H1 (cell line): ENCODE measurements at places on chromosomes 2 and 18. TPM values are rescaled to one million over a fixed set of nuclear protein-coding genes. Genes with fewer than 3 reads are reported as not detected.

The LINC00305 gene
- not detected in 2 replicates for total RNA-seq

The DLX2 gene
- 0.13 and 0.45 TPM in 2 replicates for total RNA-seq

The ABCG5 gene
- not detected in 2 replicates for total RNA-seq

The TEKT4 gene
- not detected in 2 replicates for total RNA-seq

The GPAT2 gene
- total RNA-seq = 0.63 and 1.0 TPM in 2 replicates

The CD207 gene
- total RNA-seq = not detected in 2 replicates

The ADRA2B gene
- total RNA-seq = 6.5 and 6.6 TPM in 2 replicates

The ADCYAP1 gene
- not detected in 2 replicates for total RNA-seq

The GCG gene
- not detected in 2 replicates for total RNA-seq

The ANKRD36 gene
- 10.7 and 12.3 TPM in 2 replicates for total RNA-seq

The SMC6 gene
- 48.5 and 49.5 TPM in 2 replicates for total RNA-seq

The CABYR gene
- total RNA-seq = 18.8 and 20.1 TPM in 2 replicates

The LIMS3 gene
- total RNA-seq = 2.0 and 2.7 TPM in 2 replicates

The ALPG gene
- total RNA-seq = 0.56 and 0.75 TPM in 2 replicates

The ANKRD29 gene
- total RNA-seq = 6.3 and 7.3 TPM in 2 replicates

The CAPN10 gene
- 39.8 and 40.7 TPM in 2 replicates for total RNA-seq

The MPV17 gene
- 45.2 and 46.1 TPM in 2 replicates for total RNA-seq

The POTEF gene
- 0.15 and 0.24 TPM in 2 replicates for total RNA-seq

The HSBP1L1 gene
- 0.69 and 1.0 TPM in 2 replicates for total RNA-seq

The MYO5B gene
- total RNA-seq = 6.4 and 6.9 TPM in 2 replicates

The SULT1C2 gene
- 1.9 and 2.2 TPM in 2 replicates for total RNA-seq

The PAIP2B gene
- total RNA-seq = 30.4 and 31.3 TPM in 2 replicates

The UGT1A10 gene
- not detected in 2 replicates for total RNA-seq

The GREB1L gene
- total RNA-seq = 0.31 and 0.34 TPM in 2 replicates

The COL4A4 gene
- total RNA-seq = 0.67 and 1.7 TPM in 2 replicates

The ACMSD gene
- total RNA-seq = not detected in 2 replicates

The PXDN gene
- 131 and 141 TPM in 2 replicates for total RNA-seq

The FARSB gene
- 36.1 and 37.9 TPM in 2 replicates for total RNA-seq

The NAT8 gene
- not detected in 2 replicates for total RNA-seq

The EIPR1 gene
- 26.2 and 26.3 TPM in 2 replicates for total RNA-seq

The DNAH7 gene
- total RNA-seq = 0.07 and 0.21 TPM in 2 replicates

The MAL gene
- total RNA-seq = not detected in 2 replicates

The SLC16A14 gene
- 1.8 and 2.1 TPM in 2 replicates for total RNA-seq

The HOXD13 gene
- not detected in 2 replicates for total RNA-seq

The CACNB4 gene
- 4.0 and 4.1 TPM in 2 replicates for total RNA-seq

The TLX2 gene
- 0.15 and 0.17 TPM in 2 replicates for total RNA-seq

The PDIA6 gene
- total RNA-seq = 383 and 384 TPM in 2 replicates

The STPG4 gene
- total RNA-seq = 0.27 and 0.28 TPM in 2 replicates

The TMEM17 gene
- total RNA-seq = 0.69 and 0.99 TPM in 2 replicates

The EGR4 gene
- total RNA-seq = 0.20 TPM in 1 of 2 replicates, not detected in the other

The RAB6C gene
- 0.09 TPM in 1 of 2 replicates, not detected in the other for total RNA-seq

The POTEI gene
- total RNA-seq = 0.19 and 0.20 TPM in 2 replicates

The PROKR1 gene
- 3.9 and 4.0 TPM in 2 replicates for total RNA-seq

The SRD5A2 gene
- not detected in 2 replicates for total RNA-seq

The UGT1A4 gene
- not detected in 2 replicates for total RNA-seq

The CPO gene
- total RNA-seq = 1.3 and 1.9 TPM in 2 replicates

The KLHL30 gene
- total RNA-seq = 0.08 TPM in 1 of 2 replicates, not detected in the other

The CCDC148 gene
- 1.3 and 1.5 TPM in 2 replicates for total RNA-seq

The TGFA gene
- 2.8 and 3.7 TPM in 2 replicates for total RNA-seq

The POLR1A gene
- total RNA-seq = 58.1 and 58.2 TPM in 2 replicates

The DTYMK gene
- total RNA-seq = 69.9 and 70.5 TPM in 2 replicates

The SCG2 gene
- 0.77 and 1.0 TPM in 2 replicates for total RNA-seq

The PLCD4 gene
- total RNA-seq = 0.50 and 0.61 TPM in 2 replicates

The ZNF396 gene
- 0.74 and 0.94 TPM in 2 replicates for total RNA-seq

The NDC80 gene
- total RNA-seq = 40.3 and 45.0 TPM in 2 replicates
